Kidney epithelial cell (primary cell): ENCODE measurements at places on chromosomes 6 and 20.

- DNase-seq: no peak
Measured at GRCh38 chr20:25276533-25277050, 28.7 kb downstream of the PYGB start.

DNA sequence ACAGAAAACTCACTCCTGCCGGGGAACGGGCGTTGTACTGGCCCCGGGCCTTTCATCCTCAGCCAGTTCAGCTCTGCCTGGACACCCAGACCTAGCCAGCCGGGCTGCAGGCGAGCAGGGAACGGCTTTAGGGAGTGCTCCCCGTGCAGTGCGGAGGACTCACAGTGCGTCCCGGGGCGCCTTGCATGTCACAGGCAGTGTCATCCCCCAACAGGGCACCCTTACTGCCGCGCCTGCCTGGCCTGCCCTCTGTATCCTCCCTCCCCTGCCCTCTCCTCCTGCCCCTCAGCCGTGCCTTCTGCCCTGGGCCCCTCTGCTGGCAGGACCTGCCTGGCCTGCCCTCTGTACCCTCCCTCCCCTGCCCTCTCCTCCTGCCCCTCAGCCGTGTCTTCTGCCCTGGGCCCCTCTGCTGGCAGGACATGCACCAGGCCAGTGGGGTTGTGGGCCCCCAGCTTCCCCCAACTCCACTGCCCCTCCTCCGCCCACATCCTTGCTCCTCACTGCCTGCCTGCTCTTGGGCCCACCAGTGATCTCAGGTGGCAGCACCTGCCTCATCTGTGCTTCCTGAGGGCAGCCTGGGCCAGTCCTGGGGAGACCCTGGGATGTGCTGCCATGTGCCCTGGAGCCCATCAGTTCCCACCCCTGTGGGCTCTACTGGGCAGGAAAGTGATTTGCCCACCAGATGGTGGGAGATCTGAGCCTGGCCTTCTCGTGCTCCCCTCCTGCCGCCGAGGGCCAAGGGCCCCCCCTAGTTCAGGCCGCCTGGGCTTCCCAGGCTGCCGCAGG, 43.0 kb downstream of the PYGB start:
- DNase-seq: no peak

GRCh38 chr6:11865680-11866300, 87.2 kb upstream of the ADTRP start:
- no peak for DNase-seq

DNA sequence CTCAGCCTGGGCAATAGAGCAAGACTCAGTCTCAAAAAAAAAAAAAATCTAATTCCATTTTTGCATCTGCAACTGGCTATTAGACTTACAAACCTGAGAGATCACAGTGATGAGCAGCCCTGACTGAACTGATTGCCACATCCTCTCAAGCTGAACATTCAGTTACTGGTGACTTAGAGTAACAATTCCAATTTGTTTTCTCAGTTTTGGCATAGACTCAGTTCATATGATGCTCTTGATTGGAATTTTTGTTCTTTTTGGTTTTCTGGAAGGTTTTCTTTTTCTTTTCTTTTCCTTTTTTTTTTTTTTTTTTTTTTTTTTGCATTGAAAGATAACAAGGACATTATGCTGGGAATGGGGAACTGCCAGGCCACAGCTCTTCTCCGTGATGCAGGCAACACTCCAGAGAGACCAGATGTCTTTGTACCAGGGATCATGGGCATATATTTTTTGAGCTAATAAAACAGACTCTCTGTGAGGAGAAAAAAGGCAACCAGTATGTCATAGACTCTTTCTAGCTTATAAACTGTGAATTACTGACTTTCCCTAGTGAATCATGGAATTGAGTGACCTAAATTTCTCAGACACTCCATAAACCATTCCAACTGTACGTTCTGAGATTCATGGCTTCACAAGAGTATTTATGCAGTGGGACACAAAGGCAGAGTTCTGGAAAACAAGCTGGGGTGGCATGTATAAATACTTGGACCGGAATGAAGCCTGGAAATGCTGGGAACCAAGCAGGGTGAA, 86.0 kb upstream of the SLC2A12 start:
- no peak for DNase-seq

DNA sequence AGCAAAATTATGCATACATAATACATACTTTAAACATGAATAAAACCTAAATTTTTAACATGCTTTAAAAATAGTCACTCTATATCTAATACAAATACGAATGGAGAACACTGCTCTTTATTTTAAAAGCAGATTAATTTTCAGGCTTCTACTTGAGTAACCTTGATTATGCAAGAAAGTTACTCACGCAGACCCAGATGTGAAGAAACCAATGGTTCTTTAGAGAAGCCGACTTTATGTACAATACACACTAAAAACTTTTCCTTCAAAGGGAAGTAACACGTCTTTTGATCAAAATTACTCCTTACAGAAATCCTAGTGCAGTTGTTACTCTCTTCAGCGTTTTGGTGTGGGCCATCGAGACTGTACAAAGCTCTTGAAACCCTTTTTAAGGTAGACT, 136.9 kb upstream of the SLC22A16 start:
- DNase-seq: no peak

DNA sequence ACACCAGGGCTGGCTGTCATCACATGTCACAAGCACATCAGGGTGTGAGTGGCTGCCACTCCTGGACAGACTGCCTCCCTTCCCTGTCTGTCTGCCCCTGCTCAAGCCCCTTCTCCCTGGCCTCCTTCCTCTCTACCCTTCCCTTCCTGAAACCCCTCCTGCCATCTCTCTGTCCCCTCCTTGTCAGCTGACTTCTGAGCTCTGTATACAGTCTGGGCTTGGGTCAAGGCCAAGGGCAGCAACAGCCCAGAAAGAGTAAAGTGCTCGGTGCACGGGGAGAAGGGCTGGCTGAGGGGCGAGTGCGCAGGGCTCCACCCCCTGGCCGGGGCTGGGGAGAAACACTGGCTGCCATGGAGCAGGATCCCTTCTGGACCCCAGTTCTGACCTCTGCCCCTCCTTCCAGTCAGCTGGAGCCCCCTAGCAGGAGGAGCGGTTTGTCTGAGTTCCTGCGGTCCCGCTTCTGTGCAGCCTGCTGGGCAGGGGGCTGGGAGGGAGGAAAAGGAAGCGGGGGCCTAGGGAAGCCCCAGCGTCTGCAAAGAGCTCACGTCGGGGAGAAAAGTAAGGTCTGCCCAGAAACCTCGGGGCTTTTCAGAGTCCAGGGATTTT, 2.0 kb downstream of the LKAAEAR1 start:
- no peak for DNase-seq

GRCh38 chr6:31110825-31111582, 1.4 kb downstream of the C6orf15 start:
- DNase-seq: no peak

GRCh38 chr6:73569121-73569520, 48.3 kb upstream of the EEF1A1 start:
- DNase-seq: no peak

DNA sequence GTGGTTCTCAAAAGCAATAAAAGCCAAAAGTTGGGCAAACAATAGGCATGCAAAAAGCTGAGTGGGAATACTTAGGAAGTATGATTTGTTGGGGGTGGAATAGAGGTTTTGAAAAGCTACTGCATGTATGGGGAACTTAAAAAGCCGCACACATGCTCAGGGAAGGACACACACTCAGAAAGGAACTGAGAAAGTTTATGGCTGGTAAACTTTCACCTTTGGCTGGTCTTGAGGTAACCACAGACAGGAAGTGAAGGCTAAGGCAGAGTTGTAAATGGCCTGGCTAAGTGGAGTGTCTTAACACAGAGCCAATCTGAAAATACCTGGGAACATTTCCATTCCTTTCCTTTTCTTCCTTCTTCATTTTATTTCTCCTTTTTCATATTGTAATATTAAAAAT, 134.5 kb upstream of the EXOC2 start:
- no peak for DNase-seq

- no peak for DNase-seq
Measured at GRCh38 chr6:21668795-21669194, 75.2 kb downstream of the SOX4 start.

- no peak for DNase-seq
Measured at GRCh38 chr20:1489325-1489724, 1.9 kb downstream of the SIRPB2 start.

DNA sequence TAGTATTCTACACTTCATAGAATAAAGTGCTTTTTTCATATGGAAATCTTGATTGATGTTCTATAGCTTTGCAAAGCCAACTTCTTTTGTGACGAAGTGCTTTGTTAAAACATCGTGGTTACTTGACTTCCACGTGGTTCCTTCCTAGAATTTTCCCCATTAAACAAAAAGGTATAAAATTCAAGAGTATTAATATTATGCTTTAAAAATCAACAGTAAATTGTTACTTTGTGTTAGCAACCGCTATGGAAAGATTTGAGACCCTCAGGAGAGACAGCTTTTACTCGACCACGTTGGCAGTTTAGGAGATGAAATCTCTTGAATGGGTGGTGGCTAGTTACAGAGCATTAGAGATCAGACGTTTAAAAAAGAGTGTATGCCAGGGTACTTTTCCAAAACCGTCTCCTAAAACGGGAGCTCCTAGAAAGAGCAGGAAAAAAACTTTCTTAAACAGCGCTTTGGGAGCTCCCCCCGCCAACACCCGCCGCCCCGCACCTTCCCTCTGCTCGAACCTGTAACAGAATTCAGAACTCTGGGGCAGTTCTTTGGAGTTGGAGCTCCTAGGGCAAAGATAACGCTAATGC, 920 bp downstream of the GJA1 start:
- no peak for DNase-seq

DNA sequence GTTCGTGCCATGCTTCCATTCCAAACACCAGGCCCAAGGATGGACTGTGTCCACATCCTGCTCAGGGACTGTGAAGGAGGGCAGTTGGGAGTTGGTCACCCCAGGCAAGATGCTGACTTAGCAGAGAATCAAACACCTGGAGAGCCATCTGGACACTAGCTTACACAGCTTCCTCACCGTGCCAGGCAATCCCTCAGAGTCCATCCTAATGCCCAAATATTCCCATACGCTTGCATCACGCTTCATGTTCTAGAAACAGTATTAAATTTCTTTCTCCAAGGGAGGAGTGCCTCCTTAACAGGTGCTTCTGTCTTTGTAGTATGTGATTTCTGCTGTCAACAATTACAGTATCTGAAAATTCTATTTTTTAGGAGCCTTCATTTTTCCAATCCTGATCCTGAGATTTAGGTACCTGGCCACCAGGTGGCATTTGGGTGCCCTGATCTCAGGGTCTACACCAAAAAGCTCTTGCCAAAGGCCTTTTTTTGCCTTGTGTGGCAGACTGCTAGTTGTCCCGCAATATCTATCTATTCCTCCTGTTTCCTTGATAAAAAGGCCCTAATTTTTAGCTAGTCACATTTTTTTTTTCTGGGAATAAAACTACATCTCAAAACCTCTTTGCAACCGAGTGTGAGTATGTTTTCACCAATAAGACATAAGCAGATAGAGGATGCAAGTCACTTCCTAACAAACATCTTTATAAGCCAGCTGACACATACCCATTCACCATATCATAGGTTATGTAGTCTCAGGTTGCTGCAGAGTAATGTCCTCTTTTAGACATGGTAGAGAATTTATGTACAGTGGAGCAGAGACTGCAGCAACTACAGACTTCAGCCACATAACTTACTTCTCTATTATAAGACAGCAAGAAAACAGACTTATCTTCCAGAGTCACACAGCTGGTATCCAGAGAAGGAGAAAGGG, 85.0 kb downstream of the PREP start:
- DNase-seq: no peak

DNA sequence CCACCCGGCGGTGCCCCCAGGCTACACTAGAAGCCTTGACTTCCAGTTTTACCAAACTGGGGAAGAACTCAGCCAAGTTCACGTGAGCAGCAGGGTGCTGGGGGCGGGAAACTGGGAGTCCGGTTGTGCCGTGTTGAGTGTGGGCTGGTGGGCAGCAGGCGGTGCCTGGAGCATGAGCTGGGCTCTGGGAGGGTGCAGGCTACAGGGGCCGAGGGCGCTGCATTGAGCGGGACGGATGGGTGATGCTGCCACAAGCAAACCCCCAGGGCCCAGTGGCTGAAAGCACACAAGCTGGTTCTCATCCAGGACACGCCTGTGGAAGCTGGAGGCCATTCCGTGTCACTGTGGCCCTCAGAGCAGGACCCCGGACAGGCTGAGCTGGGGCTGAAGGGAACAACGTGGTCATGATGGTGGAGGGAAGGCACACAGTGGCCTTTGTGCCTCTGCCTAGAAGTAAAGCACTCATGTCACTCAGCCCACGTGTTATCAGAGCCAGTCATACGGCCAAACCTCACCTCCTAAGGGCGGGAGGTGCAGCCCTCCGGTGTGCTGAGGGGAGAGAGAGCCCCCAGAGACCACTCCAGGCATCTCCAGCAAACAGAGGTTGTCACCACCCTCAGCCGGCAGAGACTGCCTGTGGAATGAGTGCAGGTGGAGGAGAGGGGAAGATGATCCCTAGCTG, 29.5 kb downstream of the RBM38 start:
- no peak for DNase-seq

GRCh38 chr6:6798448-6798860, 209.9 kb downstream of the LY86 start:
- no peak for DNase-seq

- DNase-seq: no peak
Measured at GRCh38 chr6:75169689-75170586, 35.9 kb downstream of the COL12A1 start.

- DNase-seq: peak; percentile 87
Measured at GRCh38 chr6:15504581-15505350, 158.1 kb downstream of the DTNBP1 start.

DNA sequence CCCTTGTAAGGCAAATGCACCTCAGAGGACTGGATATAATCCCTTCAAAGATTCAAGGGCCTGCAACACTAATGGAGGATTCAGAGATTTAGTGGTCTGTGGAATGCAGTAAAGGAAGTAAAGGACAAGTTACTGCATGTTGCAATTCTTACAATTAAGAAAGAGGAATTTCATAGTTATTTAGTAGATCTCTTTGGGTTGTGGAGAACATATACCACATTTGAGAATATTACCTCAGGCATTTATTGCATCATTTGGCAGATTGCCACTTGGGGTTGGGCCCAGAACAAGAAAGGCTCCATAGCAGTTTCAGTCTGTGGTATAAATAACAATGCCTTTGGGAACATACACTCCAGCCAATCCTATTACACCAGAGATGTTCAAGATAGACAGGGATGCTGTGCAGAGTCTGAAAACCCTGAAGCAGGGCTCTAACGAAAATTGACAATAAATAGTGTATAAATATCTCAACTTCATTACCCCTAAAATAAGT, 20.9 kb upstream of the EPM2A start:
- DNase-seq: no peak

DNA sequence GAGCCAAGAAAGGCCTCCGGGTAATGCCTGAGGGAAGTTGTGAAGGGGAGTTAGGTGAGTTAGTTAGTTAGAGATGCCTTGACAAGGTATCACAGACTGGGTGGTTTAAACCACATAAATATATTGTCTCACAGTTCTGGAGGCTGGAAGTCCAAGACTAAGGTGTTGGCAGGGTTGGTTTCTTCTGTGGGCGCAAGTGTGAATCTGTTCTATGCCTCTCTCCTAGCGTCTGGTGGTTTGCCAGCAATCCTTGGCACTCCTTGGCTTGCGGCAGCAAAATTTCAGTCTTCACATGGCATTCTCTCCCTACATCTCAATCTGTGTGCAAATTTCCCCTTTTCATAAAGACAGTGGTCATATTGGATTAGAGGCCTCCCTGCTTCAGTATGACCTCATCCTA, 29.7 kb upstream of the RANBP9 start:
- no peak for DNase-seq
